Activated naive CD8-positive, alpha-beta T cell treated with anti-CD3 and anti-CD28 coated beads, Interleukin-2, amount 10 ng/mL, durations not matched to agents 7 days and 5 days (primary cell): ENCODE measurements at places on chromosomes 7 and 10. TPM values are rescaled to one million over a fixed set of nuclear protein-coding genes. Genes with fewer than 3 reads are reported as not detected.

Gene PLA2G12B
- total RNA-seq = not detected

Gene PKD2L1
- total RNA-seq = not detected

Gene ITGB1
- 77.8 TPM for total RNA-seq

DNA sequence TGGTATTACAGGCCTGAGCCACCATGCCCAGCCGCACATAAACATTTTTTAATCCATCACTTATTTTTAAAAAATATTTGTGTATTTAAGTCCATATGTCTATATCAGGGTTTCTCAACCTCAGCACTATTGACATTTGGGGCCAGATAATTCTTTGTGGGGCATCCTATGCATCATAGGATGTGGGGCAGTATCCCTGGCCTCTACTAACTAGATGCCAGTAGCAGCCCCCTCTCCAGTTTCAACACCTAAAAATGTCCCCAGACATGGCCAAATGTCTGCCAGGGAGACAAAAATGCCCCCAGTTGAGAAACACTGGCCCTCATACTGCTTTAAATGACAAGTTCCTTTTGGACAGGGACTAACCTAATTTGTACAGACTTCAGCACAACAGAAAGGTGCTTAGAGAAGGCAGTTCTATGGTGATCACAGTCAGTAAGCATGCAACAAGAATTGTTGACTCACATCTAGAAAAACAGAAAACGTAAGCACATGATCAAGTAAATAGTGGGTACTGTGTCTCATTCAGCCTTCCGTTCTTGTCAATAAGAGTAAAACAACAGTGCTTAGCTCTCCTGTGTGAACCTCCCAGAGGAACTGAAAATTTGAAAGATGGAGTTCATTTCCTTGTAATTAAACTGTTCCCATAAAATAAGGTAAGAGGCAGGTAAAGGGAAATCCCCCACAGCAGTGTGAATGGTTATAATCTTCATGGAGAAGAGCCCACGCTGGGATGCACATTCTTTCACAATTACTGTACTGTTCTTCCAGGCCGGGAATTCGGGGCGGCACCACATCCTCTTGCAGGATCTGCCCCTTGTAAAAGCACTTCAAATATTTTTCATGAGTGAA is 17.3 kb upstream of the ADRB1 start:
- H3K27me3 ChIP-seq = peaks cover 53% of the 10 kb centered on the region
- H3K4me3 ChIP-seq = no peak overlapping the region
- DNase-seq = no peak

GRCh38 chr10:119933179-119933578 is 40.6 kb downstream of the SEC23IP start:
- no peaks in the 10 kb centered on the region for H3K4me1 ChIP-seq
- peaks cover 13% of the 10 kb centered on the region for H3K36me3 ChIP-seq
- no peak overlapping the region for H3K4me3 ChIP-seq
- DNase-seq = no peak

DNA sequence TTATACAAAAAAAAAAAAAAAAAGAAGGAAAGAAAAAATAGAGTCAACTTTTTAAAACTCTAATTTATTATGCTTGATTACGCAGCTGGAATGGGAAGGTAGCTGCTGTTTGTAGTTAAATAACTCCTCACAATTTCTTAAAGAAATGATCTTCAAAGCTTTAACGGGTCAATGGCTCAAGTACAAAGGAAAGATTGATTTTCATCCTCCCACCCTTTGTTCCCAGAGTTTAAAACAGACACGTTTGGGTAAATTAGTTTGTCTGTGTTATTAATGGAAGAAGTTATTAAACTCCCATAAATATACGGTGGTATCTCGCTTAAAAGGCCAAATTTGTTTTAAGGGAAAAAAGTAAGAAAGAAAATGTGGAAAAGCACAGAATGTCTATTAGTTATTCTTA is 179.3 kb downstream of the EMX2 start:
- H3K27me3 ChIP-seq = peaks cover 4% of the 10 kb centered on the region
- H3K27ac ChIP-seq = no peak overlapping the region
- H3K4me1 ChIP-seq = no peaks in the 10 kb centered on the region
- H3K36me3 ChIP-seq = no peaks in the 10 kb centered on the region
